ENCODE measurements at places on chromosomes 1 and 21.

GRCh38 chr1:13494025-13494424 is 19.8 kb downstream of the LRRC38 start:
- no peak for DNase-seq

- no peak for DNase-seq
These were observed 24.0 kb downstream of the TEX35 start for GRCh38 chr1:178536844-178537371.

DNA sequence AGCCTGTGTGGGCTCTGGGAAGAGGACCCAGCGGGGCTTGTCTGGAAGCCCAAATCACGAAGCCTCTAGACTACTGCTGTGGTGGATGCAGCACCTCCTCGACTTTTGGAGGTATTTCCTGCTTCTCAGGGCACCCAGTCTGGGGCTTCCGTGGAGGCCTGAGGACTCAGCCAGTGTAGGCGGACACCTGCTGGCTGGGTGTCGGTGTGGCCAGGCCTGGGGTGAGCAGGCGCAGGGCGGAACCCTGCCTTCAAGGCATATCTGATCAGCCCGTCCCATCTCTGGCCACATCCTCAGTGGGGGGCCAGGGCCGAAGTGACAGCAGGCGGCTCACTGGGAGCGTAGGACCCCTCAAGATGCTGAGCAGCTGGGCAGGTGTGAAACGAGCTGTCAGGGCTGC is 6.9 kb downstream of the PLCH2 start:
- DNase-seq, result no peak

GRCh38 chr1:178537382-178538090 is 24.6 kb downstream of the TEX35 start:
- no peak for DNase-seq

GRCh38 chr1:5565281-5566125 is 426.7 kb downstream of the NPHP4 start:
- no peak for DNase-seq

GRCh38 chr1:109142260-109142659 is 28.3 kb downstream of the ELAPOR1 start:
- no peak for DNase-seq

DNA sequence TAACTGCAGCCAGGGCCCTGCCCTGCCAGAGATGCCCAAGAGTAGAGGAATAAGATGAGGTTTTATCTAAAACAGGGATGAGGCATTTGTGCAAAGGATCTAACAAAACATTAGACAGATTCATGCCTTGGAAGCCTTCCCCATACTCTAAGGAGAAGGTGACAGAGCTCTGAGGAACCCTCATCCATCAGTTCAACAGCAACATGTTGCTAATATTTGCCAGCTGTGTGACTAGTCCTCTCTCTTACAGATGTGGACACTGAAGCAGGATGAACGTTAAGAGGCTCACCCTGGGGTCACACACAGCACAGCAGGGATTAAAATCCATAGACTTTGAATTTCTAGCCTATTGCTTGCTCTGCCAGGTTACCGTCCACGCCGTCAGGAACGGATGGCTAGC is 99.0 kb downstream of the ZBTB18 start:
- no peak for DNase-seq

GRCh38 chr21:40143822-40144525 is 276.7 kb downstream of the PCP4 start:
- DNase-seq, result peak; percentile 15

GRCh38 chr1:3539707-3540425 is 71.4 kb downstream of the MEGF6 start:
- DNase-seq, result no peak

DNA sequence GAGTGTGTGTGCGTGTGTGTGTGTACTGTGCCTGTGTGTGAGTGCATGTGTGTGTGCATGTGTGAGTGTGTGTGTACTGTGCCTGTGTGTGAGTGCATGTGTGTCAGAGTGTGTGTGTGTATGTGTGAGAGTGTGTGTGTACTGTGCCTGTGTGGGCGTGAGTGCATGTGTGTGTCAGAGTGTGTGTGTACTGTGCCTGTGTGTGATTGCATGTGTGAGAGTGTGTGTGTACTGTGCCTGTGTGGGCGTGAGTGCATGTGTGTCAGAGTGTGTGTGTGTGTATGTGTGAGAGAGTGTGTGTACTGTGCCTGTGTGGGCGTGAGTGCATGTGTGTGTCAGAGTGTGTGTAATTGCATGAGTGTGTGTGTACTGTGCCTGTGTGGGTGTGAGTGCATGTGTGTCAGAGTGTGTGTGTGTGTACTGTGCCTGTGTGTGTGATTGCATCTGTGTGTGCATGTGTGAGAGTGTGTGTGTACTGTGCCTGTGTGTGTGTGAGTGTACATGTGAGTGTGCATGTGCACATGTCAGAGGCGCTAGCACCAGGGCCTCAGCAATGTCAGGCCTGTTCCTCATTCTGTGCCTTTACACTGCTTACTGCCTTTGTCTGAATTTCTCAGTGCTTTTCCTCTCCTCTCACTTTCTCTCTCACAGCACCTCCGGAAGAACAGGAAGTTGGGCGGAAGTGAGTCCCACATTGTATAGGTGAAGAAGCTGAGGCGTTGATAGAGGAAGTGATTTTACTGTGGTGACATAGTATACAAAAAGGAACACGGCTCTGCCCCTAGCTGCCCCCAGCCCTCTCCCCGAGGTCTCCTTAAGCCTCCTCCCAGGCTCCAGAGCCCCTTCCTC is 4.9 kb downstream of the SLC5A9 start:
- peak; percentile 34 for DNase-seq

GRCh38 chr1:15347182-15347581 is 62.5 kb upstream of the EFHD2 start:
- DNase-seq, result peak; percentile 45

- peak; percentile 45 for DNase-seq
These were observed 28.3 kb upstream of the A3GALT2 start for GRCh38 chr1:33349081-33349759.

All from CD4-positive, alpha-beta T cell treated with Interleukin-17A for 1 hour (primary cell).